Memory B cell (primary cell): ENCODE measurements at places on chromosomes 5 and 9.

- no peak overlapping the region for H3K4me3 ChIP-seq
- peaks cover 4% of the 10 kb centered on the region for H3K27me3 ChIP-seq
- H3K27ac ChIP-seq, result no peak overlapping the region
These were observed 70.4 kb downstream of the GADD45G start for GRCh38 chr9:89675058-89675742.

DNA sequence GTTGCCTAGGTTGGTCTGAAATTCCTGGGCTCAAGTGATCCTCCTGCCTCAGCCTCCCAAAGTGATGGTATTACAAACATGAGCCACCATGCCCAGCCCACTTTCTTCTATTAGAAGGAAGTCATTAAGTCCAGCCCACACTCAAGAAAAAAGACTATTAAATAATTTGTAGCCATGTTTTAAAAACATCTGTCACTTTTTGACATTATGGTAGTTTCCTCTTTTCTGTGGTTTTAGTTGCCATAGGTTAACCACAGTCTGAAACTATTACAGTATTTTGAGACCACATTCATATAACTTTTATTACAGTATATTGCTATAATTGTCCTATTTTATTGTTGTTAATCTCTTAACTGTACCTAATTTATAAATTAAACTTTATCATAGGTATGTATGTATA, 31.9 kb upstream of the C5orf24 start:
- peak overlapping the region; percentile 85 for H3K27ac ChIP-seq
- DNase-seq, result no peak
- H3K36me3 ChIP-seq, result peaks cover 18% of the 10 kb centered on the region
- no peak overlapping the region for H3K4me3 ChIP-seq
- H3K27me3 ChIP-seq, result no peaks in the 10 kb centered on the region

- peak overlapping the region; percentile 88 for H3K27ac ChIP-seq
- H3K4me3 ChIP-seq, result no peak overlapping the region
- H3K36me3 ChIP-seq, result peaks cover 24% of the 10 kb centered on the region
- no peaks in the 10 kb centered on the region for H3K27me3 ChIP-seq
These were observed 29.5 kb downstream of the MTAP start for GRCh38 chr9:21831841-21832509.

GRCh38 chr5:14286007-14286406, 142.9 kb downstream of the TRIO start:
- peaks cover 31% of the 10 kb centered on the region for H3K36me3 ChIP-seq
- no peak overlapping the region for H3K27ac ChIP-seq
- peak overlapping the region; percentile 29 for H3K4me3 ChIP-seq
- no peak for DNase-seq
- H3K4me1 ChIP-seq, result peaks cover 28% of the 10 kb centered on the region

DNA sequence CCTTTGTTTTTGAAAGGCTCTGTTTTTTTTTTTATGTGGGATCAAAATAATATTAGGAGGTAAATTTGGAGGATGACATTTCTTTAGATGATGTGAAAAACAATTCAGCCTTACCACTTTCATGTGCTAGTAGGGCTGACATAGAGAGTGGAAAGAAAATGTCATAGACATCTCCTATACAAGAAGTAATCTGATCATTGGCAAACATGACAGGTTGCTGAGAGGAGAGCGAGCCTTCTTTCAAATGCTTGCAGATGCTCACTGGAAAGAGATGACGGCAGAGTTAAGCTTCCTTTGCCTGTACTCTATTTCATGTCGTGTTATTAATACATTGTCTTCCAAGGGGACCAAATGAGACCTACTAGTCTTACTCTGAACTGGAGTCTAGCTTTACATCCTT, 160.1 kb upstream of the DAP start:
- H3K27me3 ChIP-seq, result peaks cover 16% of the 10 kb centered on the region
- no peaks in the 10 kb centered on the region for H3K4me1 ChIP-seq
- H3K27ac ChIP-seq, result no peak overlapping the region
- no peaks in the 10 kb centered on the region for H3K36me3 ChIP-seq
- no peak overlapping the region for H3K4me3 ChIP-seq

DNA sequence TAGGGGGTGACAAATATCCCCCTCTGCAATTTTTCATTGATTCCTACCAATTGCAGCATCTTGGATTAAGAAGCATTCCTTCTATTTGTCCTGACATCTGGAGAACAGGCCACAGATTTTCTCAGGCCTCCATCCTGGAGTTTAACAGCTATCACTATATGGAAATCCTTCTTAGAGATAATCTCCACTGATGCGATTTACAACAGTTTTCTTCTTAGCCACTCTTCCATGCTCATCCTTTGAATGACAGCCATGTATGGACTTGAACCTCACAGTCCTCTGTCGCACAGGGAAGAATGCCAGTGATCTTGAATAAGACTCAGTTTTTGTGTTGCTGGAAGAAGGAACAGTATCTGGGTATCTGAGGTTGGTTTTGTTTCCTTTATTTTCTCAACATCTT, 73.2 kb downstream of the PGM5 start:
- no peaks in the 10 kb centered on the region for H3K36me3 ChIP-seq
- DNase-seq, result no peak
- H3K4me1 ChIP-seq, result no peaks in the 10 kb centered on the region
- no peak overlapping the region for H3K4me3 ChIP-seq
- no peak overlapping the region for H3K27ac ChIP-seq

DNA sequence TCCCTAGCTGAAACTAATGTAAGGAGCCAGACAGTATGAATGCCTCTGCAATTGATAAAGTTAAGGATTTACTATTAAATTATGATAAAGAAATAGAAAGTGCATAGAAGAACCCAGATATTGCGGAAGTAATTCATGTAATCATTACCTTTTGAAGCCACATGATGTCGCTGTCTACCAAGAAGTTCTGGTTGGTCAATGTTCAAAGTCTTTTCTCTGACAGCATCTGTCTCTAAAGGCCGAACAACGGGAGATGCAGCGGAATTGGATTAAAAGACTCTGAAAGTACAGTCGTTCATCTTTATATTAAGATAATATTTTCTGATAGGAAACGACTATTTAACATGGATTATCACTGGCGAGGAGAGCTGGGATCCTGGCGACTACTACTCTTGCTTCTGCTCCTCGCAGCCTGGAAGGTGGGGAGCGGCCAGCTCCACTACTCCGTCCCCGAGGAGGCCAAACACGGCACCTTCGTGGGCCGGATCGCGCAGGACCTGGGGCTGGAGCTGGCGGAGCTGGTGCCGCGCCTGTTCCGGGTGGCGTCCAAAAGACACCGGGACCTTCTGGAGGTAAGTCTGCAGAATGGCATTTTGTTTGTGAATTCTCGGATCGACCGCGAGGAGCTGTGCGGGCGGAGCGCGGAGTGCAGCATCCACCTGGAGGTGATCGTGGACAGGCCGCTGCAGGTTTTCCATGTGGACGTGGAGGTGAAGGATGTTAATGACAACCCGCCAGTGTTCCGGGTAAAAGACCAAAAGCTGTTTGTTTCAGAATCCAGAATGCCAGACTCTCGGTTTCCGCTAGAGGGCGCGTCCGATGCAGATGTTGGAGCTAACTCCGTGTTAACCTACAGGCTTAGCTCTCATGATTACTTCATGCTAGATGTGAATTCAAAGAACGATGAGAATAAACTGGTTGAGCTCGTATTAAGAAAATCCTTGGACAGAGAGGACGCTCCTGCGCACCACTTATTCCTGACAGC, at the start of gene PCDHA8:
PCDHA8 (plus strand) TSS at position 210 of the 985 bp plus-strand sequence; CDS start at position 345, 135 bp downstream.
- H3K27me3 ChIP-seq, result peaks cover 2% of the 10 kb centered on the region
- peaks cover 2% of the 10 kb centered on the region for H3K36me3 ChIP-seq
- DNase-seq, result no peak
- no peak within 1 kb of the TSS for H3K27ac ChIP-seq
- no peak within 1 kb of the TSS for H3K4me3 ChIP-seq
- H3K4me1 ChIP-seq, result no peaks in the 10 kb centered on the region

DNA sequence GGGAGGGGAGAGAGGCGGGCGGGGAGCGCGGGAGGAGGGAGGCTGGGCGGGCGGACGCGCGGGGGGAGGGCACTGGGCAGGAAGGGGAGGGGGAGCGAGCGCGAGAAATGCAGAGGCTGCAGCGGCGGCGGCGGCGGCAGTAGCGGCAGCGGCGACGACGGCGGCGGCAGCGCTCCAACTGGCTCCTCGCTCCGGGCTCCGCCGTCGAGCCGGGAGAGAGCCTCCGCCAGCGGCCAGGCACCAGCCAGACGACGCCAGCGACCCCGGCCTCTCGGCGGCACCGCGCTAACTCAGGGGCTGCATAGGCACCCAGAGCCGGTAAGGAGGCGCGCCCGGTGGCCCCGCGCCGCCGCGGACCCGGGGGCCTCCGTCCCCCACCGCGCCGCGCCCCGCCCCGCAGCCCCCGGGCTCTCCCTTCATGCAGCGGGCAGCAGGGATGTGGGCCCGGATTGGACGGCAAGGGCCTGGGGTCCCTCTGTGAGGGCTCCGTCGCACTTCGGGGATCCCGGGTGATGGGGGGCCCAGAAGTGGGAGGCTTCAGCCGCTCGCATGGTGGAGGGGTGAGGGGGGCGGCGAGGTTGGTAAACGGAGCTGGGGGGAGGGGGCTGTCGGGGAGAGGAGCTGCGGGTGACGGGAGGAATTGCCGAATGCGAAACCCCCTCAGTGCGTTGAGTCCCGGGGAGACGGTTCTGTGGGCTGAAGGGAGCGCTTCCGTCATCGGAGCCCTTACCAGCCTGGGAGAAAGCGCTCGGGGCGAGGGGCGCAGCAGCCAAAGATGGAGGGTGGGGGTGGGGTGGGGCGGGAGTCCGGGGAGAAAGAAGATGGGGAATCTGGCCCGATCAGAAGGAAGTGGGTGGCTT, at the start of gene BASP1:
BASP1 (plus strand) TSS at position 139 of the 860 bp plus-strand sequence. CDS start 57,586 bp downstream, outside the sequence.
- peaks cover 3% of the 10 kb centered on the region for H3K36me3 ChIP-seq
- H3K4me1 ChIP-seq, result peaks cover 38% of the 10 kb centered on the region
- H3K4me3 ChIP-seq, result peak within 1 kb of the TSS; percentile 94
- DNase-seq, result peak; percentile 74
- H3K27ac ChIP-seq, result peak within 1 kb of the TSS; percentile 99

DNA sequence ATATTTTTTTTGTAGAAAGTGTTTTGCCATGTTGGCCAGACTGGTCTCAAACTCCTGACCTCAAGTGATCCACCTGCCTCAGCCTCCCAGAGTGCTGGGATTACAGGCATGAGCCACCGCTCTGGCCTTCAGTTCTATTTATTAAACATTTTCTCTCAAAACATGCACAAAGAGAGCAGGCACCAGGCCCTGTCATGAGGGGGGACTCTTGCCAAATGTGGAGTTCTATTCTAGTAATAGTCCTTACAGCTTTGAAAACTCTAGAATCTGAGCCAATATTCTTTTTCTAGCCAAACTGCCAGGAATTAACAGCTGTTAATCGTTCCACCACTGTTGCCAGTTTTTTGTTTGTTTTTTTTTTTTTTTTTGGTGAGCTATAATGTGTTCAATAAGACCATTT, 124.6 kb downstream of the TARS1 start:
- no peaks in the 10 kb centered on the region for H3K36me3 ChIP-seq
- peaks cover 3% of the 10 kb centered on the region for H3K27me3 ChIP-seq
- H3K4me1 ChIP-seq, result no peaks in the 10 kb centered on the region
- H3K27ac ChIP-seq, result no peak overlapping the region
- H3K4me3 ChIP-seq, result no peak overlapping the region
- no peak for DNase-seq

GRCh38 chr5:59722874-59723273, 170.7 kb downstream of the PDE4D start:
- no peak overlapping the region for H3K4me3 ChIP-seq
- no peak for DNase-seq
- no peaks in the 10 kb centered on the region for H3K36me3 ChIP-seq
- H3K27ac ChIP-seq, result no peak overlapping the region
- no peaks in the 10 kb centered on the region for H3K27me3 ChIP-seq

DNA sequence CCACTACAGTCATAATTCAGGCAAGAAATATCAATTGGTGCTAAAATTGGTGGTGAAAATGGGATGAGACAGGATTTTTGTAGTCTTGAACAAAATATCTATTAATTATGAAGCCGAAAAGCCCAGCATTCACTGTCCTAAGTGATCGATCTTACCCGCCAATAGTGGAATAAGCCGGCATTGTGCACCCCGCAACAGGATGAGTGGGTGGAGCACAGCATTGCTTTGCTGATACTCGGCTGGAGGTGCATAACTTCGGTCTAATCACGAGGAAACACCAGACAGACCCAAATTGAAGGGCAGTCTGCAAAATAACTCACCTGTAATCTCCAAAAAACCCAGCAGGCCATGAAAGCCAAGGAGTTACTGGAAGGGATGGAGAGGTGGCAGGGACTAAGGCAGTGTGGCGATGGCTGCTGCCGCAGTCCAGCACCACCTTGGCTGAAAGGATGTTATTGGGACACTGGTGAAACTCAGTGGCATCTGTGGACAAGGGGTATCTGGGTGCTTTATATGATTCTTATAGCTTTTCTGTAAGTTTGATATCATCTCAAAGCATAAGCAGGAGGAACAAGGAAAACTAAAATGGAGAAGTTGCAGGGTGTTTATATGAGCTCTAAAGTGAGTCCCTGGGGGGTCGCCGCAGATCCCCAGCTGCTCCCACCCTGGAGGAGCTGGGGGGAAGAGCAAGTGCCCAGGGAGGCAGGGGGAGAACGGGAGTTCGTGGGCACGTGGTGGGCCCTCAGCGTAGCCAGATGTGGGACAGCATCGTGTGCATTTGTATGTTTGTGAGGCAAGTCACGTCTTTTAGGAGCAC, 45.2 kb downstream of the AHRR start:
- peaks cover 15% of the 10 kb centered on the region for H3K4me1 ChIP-seq
- H3K4me3 ChIP-seq, result no peak overlapping the region
- no peak overlapping the region for H3K27ac ChIP-seq
- H3K36me3 ChIP-seq, result peaks cover 3% of the 10 kb centered on the region
- DNase-seq, result no peak
- H3K27me3 ChIP-seq, result peaks cover 4% of the 10 kb centered on the region

- no peaks in the 10 kb centered on the region for H3K27me3 ChIP-seq
- H3K4me3 ChIP-seq, result no peak overlapping the region
These were observed 176.7 kb downstream of the PRELID2 start for GRCh38 chr5:145658435-145658834.

DNA sequence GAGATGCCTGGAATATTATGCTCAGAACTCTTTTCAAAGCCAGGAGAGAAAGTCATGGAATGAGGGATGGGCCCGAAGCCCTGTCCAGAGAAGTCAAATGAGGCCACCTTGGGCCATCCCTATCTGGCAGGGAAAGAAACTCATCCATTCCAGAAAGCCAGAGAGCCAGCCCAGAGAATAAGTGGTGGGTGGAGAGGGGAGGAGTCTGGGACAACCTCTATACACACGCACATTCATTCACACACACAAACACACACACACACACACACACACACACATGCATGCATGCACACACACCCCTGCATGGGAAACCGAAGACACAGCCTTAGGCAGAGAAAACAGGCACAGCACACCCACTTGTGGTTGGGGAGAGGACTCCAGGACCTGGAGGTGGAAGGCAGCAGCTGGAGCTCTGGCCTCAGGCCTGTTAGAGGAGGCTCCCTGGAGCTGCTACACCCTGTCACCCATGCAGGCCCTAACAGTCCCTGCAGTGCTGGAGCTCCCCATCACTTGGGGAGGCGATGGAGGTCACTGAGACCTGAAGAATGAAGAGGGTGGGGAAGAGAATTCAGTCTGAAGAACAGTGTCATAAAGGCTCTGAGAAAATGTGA, 38.0 kb downstream of the TGFBI start:
- peaks cover 2% of the 10 kb centered on the region for H3K4me1 ChIP-seq
- no peak overlapping the region for H3K27ac ChIP-seq
- H3K27me3 ChIP-seq, result peaks cover 8% of the 10 kb centered on the region
- no peaks in the 10 kb centered on the region for H3K36me3 ChIP-seq
- DNase-seq, result no peak
